NCI-H1417 (cell line): ENCODE measurements at places on chromosomes 2 and 18.

DNA sequence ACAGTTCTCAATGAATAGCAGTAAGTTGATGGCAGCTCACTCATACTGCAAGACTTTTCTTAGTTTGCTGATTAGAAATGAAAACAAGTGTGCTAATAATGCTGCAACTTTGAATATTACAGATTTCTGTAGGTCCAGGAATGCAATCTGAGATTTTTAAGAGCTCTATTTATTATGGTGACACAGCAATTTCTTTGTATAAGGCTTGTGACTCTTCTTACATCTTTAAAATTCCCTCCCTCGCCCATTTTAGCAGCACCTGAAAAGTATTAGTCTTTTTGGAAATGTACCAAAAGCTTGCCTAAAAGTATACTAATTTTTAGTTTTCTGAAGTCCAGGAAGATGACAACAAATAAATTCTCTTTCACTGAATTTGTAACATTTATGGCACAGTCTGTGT lies 4.4 kb upstream of the HTR2B start:
- no peak for DNase-seq

DNA sequence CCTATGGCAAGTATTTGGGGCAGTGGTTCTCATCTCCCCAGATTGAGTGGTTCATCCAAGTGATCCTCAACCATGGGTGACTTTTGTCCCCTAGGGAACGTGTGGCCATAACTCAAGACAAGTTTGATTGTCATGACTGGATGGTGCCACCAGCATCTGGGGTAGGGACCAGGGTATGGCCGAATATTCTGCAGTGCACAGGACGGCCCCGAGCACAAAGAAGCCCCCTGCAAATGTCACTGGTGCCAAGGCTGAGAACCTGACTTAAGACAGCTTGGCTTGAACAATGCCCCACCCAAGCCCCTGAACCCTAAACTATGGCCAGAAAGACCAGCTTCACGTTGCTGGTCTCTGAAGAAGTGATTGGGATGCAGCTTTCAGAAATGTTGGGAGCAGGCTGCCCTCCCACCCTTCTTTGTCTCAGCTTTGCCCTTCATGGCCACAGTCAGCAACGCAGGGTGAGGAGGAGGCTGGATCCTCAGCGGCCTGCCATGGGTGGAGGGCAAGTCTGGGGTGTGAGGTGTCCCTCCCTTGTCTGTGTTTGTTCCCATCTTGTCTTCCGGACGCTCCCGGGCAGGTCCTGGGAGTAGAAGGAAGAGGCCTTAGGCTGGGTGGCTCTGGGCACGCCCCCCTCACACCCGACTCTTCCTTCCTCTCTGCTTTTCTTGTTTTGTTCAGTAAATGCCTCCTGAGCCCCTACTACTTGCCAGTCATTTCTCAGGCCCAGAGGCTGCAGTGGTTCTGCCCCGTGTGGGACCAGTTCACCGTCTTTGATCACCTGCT lies 43.4 kb downstream of the GREB1 start:
- no peak for DNase-seq

- DNase-seq, result no peak
These were observed 518 bp upstream of the NFU1 start for GRCh38 chr2:69437751-69438154.

DNA sequence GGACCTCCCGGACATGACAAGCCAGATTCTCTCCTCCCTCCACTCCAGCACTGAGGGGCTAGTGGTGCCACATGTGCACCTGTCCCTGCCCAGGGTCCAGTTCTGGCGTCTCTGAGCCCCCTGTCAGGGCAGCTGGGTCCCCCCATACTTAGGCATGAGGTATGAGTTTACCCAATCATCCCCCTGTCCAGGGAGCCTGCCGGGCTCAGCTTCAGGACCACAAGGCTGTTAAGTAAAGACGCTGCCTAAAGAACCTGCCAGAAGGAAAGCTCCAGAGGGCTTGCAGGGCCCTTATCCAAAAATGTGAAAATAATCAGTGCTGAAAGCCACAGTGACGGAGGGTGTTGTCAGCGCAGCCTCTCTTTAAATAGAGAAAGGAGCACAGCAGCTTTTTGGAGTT lies 40.0 kb downstream of the SH3BP4 start:
- DNase-seq, result no peak
